Neural crest cell (in vitro differentiated cells): ENCODE measurements at places on chromosomes 13 and 19. TPM values are rescaled to one million over a fixed set of nuclear protein-coding genes. Genes with fewer than 3 reads are reported as not detected.

- H3K4me3 ChIP-seq = no peak overlapping the region
- no peak for DNase-seq
- no peaks in the 10 kb centered on the region for H3K27me3 ChIP-seq
Observed at GRCh38 chr13:95452375-95452774, 100.1 kb upstream of the CLDN10 start.

GRCh38 chr13:85363504-85363903 lies 435.7 kb downstream of the SLITRK6 start:
- no peaks in the 10 kb centered on the region for H3K36me3 ChIP-seq
- no peak overlapping the region for H3K4me3 ChIP-seq

DNA sequence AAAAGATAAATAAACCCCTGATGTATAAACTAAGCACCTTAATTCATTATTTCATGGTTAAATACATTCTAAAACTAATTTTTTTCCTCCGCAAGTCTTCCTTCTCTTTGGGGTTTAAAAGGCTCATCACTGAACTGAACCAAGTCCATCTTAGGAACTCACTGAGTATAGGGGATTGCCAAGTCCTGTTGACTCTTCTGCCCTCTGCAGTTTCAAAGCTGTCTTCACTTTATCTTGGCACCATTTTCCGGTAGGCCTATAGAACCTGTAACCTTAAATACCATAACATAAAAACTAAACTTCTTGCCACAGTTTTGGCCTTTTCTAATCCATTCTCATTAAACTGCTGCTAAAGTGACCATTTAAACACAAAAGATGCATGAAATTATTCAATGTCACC lies 66.5 kb upstream of the USPL1 start:
- no peak for DNase-seq
- no peak overlapping the region for H3K4me3 ChIP-seq
- H3K4me1 ChIP-seq = no peaks in the 10 kb centered on the region

GRCh38 chr13:24218338-24218737 lies 57.8 kb downstream of the SPATA13 start:
- no peak for DNase-seq
- H3K36me3 ChIP-seq = peaks cover 3% of the 10 kb centered on the region
- H3K27me3 ChIP-seq = no peaks in the 10 kb centered on the region
- H3K27ac ChIP-seq = peak overlapping the region; percentile 38

MCEMP1 gene
- not detected in 2 replicates for total RNA-seq

PSG6 gene
- total RNA-seq = not detected in 2 replicates

FLT3 gene
- total RNA-seq = not detected in 2 replicates

GRCh38 chr19:51440846-51441409 lies 17.3 kb downstream of the SIGLEC8 start:
- peaks cover 87% of the 10 kb centered on the region for H3K27me3 ChIP-seq
- H3K36me3 ChIP-seq = no peaks in the 10 kb centered on the region
- no peak for DNase-seq
- no peak overlapping the region for H3K4me3 ChIP-seq
- H3K27ac ChIP-seq = no peak overlapping the region

GRCh38 chr13:43309311-43309710 lies 285.9 kb downstream of the DNAJC15 start:
- peaks cover 8% of the 10 kb centered on the region for H3K4me1 ChIP-seq
- no peak overlapping the region for H3K4me3 ChIP-seq
- H3K36me3 ChIP-seq = no peaks in the 10 kb centered on the region
- no peak for DNase-seq
- H3K27me3 ChIP-seq = no peaks in the 10 kb centered on the region
- H3K27ac ChIP-seq = no peak overlapping the region

- no peaks in the 10 kb centered on the region for H3K36me3 ChIP-seq
- peak; percentile 65 for DNase-seq
- peak overlapping the region; percentile 31 for H3K4me3 ChIP-seq
Observed at GRCh38 chr19:53906211-53907192, 2.6 kb upstream of the CACNG7 start.

- no peaks in the 10 kb centered on the region for H3K36me3 ChIP-seq
- no peak overlapping the region for H3K27ac ChIP-seq
- H3K27me3 ChIP-seq = no peaks in the 10 kb centered on the region
- no peak overlapping the region for H3K4me3 ChIP-seq
Observed at GRCh38 chr13:52994051-52994450, 34.6 kb upstream of the OLFM4 start.

GRCh38 chr19:18441804-18442788 lies 4.2 kb upstream of the ISYNA1 start:
- peaks cover 6% of the 10 kb centered on the region for H3K27me3 ChIP-seq
- DNase-seq = no peak
- peak overlapping the region; percentile 92 for H3K27ac ChIP-seq
- peak overlapping the region; percentile 79 for H3K4me3 ChIP-seq

GRCh38 chr19:17213334-17213733 lies 1.8 kb upstream of the USE1 start:
- peaks cover 3% of the 10 kb centered on the region for H3K27me3 ChIP-seq
- H3K27ac ChIP-seq = no peak overlapping the region
- peak overlapping the region; percentile 19 for H3K4me3 ChIP-seq

DNA sequence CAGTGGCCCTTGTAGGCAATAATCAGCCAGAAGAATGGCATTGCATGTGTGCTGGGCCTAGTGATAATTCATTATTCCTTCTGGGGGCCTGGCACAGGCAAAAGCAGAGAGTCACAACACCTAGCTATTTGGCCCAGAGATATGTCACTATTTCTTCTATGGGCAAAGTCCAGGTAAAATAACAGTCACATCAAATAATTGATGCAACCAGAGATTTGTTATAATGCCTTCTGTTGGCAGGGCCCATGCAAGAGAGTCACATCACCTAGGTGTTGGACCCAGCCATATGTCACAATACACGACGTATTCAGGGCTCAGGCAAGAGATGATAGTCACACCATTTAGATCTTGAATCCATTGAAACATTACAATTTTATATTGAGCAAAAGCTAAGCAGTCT lies 66.1 kb downstream of the ZNF726 start:
- no peak overlapping the region for H3K27ac ChIP-seq
- H3K27me3 ChIP-seq = no peaks in the 10 kb centered on the region
- H3K36me3 ChIP-seq = peaks cover 12% of the 10 kb centered on the region
- no peaks in the 10 kb centered on the region for H3K4me1 ChIP-seq

DNA sequence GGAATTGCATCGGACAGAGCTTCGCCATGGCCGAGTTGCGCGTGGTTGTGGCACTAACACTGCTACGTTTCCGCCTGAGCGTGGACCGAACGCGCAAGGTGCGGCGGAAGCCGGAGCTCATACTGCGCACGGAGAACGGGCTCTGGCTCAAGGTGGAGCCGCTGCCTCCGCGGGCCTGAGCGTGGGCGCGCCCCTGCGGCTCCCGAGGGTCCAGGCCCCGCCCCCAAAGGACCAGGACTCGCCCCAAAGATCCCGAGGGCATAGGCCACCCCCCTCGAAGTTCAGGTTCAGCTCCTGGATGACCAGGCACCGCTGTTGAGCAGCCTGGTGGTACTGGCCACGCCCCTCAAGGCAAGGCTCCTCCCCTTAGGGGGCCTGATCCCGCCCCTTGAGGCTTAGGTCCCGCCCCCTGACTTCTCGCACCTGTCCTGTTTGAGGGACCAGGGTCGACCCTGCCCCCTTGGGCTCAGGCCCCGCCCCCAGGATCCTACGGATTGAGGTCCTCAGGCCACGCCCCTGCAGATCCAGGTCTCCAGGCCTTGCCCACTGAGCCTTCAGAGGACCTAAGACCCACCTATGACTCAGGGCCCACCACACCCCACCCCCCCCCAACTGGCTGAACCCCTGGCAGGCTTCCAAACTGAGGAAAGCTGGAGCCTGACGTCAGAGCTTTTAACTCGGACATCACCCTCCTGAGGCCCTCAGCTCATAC lies 43.1 kb downstream of the CYP4F22 start:
- no peak overlapping the region for H3K4me3 ChIP-seq
- no peak for DNase-seq
- no peak overlapping the region for H3K27ac ChIP-seq
- peaks cover 51% of the 10 kb centered on the region for H3K27me3 ChIP-seq

LIM2 gene
- total RNA-seq = not detected in 2 replicates

ZNF66 gene
- total RNA-seq = 16.4 and 19.0 TPM in 2 replicates

DENND1C gene
- total RNA-seq = not detected in 2 replicates

PEG3 gene
- total RNA-seq = not detected in 2 replicates

- no peaks in the 10 kb centered on the region for H3K27me3 ChIP-seq
- H3K36me3 ChIP-seq = peaks cover 3% of the 10 kb centered on the region
- H3K4me1 ChIP-seq = peaks cover 31% of the 10 kb centered on the region
- no peak overlapping the region for H3K4me3 ChIP-seq
Observed at GRCh38 chr13:26503826-26504594, 53.5 kb upstream of the WASF3 start.

GRCh38 chr19:28519952-28520861 lies 692.7 kb downstream of the UQCRFS1 start:
- no peaks in the 10 kb centered on the region for H3K36me3 ChIP-seq
- H3K27me3 ChIP-seq = no peaks in the 10 kb centered on the region
- H3K27ac ChIP-seq = no peak overlapping the region

- no peaks in the 10 kb centered on the region for H3K36me3 ChIP-seq
- DNase-seq = no peak
- H3K27ac ChIP-seq = no peak overlapping the region
- no peak overlapping the region for H3K4me3 ChIP-seq
Observed at GRCh38 chr13:98691360-98691759, 61.1 kb downstream of the SLC15A1 start.

DNA sequence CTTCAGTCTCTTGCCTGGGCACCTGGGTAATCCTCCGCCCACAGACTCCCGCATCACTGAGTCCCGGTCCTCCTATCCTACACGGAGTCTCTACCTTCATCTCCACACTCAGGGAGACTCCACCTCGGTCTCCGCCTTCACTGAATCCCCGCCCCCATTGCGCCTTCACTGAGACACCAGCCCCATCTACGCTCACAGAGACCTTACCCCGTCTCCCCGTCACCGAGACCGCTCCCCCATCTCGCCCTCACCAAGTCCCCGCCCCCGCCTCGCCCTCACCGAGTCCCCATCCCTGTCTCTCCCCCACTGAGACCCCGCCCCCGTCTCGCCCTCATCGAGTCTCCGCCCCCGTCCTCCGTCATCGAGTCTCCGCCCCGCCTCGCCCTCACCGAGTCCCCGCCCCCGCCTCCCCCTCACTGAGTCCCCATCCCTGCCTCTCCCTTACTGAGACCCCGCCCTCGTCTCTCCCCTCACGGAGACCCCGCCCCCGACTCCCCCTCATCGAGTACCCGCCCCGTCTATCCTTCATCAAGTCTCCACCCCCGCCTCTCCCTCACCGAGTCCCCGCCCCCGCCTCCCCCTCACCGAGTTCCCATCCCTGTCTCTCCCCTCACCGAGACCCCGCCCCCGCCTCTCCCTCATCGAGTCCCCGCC lies 23.1 kb upstream of the ZNF846 start:
- peaks cover 25% of the 10 kb centered on the region for H3K4me1 ChIP-seq
- H3K27ac ChIP-seq = no peak overlapping the region
- H3K36me3 ChIP-seq = no peaks in the 10 kb centered on the region
- H3K4me3 ChIP-seq = peak overlapping the region; percentile 87
- no peaks in the 10 kb centered on the region for H3K27me3 ChIP-seq

CPB2 gene
- total RNA-seq = 0.43 and 0.44 TPM in 2 replicates

DNA sequence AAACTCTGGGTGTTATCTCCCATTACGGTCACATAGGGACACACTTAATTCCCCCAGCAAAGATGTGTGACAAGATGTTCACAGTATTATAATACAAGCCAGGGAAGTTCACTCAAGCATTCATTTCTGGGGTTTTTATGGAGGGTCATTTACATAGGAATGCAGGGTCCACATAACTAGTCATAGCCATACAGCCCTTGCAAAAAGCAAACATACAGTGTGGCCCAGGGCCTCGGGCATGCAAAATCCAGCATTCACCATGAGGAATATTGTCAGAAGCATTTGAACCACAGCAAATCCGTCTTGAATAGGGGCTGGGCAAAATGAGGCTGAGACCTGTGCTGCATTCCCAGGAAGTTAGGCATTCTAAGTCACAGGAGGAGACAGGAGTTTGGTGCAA lies 13.0 kb upstream of the ZNF460 start:
- H3K27me3 ChIP-seq = no peaks in the 10 kb centered on the region
- peaks cover 2% of the 10 kb centered on the region for H3K36me3 ChIP-seq
- no peak for DNase-seq
- H3K27ac ChIP-seq = no peak overlapping the region
- no peaks in the 10 kb centered on the region for H3K4me1 ChIP-seq
- no peak overlapping the region for H3K4me3 ChIP-seq

FAM216B gene
- not detected in 2 replicates for total RNA-seq

DNA sequence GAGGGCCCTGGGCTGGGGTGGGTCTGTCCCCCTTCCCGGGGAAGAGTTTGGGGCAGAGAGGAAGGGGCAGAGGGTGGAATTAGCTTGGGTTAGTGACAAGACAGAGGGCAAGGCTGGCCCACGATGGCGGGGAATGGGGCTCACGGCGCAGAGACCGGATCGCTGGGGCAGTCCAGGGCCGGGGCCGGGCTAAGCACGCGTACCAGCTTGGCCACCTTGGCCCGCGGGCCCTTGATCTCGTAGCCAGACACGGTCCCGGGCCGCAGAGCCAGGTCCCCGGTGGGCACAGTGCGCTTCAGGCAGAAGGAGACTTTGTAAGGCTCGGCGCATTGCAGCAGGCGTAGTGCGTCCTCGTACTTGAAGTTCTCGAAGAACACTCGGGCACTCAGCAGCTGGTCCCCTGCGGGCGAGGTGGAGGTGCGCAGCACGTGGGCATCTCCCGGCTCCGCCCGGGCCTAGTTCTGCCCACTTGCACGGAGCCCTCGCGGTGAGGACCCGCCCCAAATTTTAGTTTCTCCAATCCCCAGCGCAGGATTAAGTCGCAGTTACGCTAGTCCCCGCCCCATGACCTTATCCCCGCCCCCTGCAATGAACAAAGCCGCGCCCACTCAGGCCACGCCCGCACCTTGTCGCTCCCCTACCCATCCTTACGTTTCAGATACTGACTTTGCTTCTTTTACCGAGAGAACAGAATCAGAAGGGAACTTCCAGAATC lies 8.6 kb upstream of the HIPK4 start:
- no peaks in the 10 kb centered on the region for H3K27me3 ChIP-seq
- no peaks in the 10 kb centered on the region for H3K36me3 ChIP-seq
- H3K4me1 ChIP-seq = peaks cover 14% of the 10 kb centered on the region

DLEU7 gene
- total RNA-seq = 0.51 and 0.98 TPM in 2 replicates
